ENCODE measurements at places on chromosomes 7 and 10.
A peak's percentile ranks its signal among the peaks of the same experiment; 100 is the strongest.

- no peak for DNase-seq
Observed at GRCh38 chr7:139909379-139910050, 80.5 kb downstream of the TBXAS1 start.

DNA sequence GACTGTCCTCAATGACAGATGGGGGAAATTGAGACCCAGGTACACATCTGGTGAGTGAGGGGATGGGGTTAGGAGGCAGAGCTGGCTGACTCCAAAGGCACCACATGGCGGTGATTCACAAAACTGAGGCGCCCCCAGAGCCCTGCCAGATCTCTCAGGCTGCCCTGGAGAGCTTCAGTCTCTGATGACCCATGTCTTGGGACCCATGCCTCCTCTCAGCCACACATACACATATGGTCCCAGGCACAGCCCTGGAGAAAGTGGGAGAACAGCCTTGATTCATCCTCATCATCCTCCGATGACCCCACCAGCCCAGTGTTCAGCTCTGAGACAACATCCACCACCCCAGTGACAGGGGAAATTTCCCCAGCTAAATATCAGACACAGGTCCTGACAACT is 426.0 kb downstream of the RPS24 start:
- DNase-seq: no peak

DNA sequence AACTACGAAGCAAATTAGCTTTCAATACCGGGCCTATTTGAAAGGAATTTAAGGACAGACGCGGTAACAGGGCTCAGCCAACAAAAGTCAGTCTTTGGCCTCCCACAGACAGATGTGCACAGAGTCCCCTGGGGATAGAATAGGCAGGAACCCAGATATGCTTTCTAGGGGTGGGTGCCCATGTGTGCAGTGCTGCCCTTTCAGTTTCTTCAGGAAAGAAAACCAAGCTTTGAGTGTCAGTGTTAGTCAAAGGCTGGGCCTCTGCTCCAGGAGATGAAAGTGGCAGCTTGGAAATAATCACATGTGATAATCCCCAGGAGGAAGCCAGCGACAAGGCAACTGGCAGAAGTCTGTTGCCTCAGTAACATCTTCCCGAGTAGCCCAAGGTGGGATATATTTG is 43.8 kb upstream of the CSTF2T start:
- DNase-seq: no peak

DNA sequence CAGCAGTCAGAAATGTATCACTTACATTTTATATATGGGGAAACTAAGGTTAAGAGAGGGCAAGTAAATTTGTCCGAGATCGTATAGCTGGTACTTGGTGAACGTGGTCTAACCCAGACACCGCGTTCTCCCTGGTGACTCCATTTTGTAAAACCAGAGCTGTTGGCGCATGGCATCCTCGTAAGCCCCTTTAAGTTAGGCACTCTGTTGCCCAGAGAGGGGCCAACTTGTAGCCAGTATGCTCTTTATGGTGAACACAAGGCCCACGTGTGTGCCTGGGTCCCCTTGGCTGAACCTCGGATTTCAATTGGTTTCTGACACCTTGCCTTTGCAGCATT is 39.7 kb upstream of the ZNF518A start:
- DNase-seq: no peak

DNA sequence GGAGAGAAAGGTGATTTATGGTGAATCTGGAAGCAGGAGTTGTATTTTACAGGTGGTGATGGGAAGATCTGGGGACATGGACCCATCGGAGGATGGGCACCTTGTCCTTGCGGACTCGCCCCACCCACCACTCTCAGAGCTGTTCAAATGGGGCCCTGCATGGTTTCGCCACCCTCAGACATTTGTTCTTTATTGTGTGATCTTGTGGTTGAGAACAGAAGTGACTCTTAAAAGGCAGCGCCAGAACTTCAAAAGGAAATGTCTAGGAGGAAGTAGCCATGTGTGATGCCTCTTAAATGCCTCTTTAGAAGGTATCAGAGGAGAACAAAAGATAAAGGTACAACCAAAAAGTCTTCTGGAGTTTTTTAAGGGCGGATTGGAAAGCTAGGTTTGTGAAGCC is 205.7 kb downstream of the KIAA1217 start:
- no peak for DNase-seq

GRCh38 chr7:45435131-45435530 is 139.0 kb upstream of the ADCY1 start:
- DNase-seq: no peak

DNA sequence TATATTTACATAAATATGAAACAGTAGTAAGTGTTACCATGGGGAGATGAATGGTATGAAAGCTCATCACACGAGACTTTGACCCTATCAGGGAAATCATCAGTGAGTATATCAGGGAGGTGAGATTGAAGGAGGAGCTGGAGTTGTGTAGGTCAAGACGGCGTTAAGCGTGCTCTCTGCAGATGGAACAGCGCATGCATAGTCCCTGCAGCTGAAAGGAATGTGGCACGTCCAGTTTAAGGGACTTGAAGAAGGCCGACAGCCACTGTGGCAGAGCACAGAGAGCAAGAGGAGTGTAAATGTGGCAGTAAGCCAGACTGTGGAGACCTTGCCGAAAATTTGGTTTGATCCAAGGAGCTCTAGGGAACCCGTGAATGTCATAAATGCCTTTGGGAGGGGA is 38.9 kb downstream of the POU6F2 start:
- no peak for DNase-seq

GRCh38 chr10:46560381-46560780 is 3.9 kb upstream of the GPRIN2 start:
- DNase-seq: peak; percentile 1

GRCh38 chr10:78396754-78397153 is 363.1 kb downstream of the RPS24 start:
- DNase-seq: no peak

DNA sequence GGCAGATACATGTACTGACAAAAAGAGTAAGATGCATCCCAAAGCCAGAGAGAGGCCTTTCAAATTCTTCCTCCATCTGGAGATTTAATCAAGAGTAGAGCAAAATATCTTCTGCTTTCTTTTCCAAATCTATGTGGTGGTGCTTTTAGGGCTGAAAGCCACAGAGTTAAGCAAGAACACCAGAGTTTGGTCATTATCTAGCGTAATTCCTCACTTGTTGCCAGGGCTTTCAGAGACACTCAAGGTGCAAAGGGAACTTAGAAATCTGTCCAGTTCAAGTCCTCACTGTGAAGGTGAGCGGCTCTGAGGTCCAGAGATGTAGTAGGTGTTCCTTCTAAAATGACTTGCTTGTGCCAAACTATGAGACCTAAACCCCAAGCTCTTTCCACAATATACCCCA is 10.9 kb upstream of the NFE2L3 start:
- DNase-seq: no peak

GRCh38 chr7:127819975-127820731 is 168.2 kb downstream of the SND1 start:
- DNase-seq: no peak

- DNase-seq: peak; percentile 9
Observed at GRCh38 chr10:97333601-97334369, 744 bp downstream of the FRAT2 start.

DNA sequence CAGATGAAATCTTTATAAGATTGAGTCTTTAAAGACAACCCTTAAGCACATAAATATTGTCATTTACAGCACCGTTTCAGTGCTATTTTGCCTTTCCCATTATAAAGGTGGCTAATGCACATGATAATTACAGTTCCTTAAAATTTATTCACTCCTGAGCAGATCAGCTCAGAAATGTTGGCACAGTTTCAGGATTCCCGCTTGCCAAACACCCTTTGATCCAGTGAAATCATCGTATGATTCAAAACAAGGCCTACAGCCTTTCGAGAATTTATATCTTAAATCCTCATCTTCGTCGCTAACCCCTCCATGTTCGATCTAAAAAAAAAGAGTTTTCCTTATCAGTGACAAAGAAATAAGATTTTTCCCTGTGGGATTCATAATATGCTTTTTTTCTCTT is 14.1 kb upstream of the SOSTDC1 start:
- DNase-seq: no peak

DNA sequence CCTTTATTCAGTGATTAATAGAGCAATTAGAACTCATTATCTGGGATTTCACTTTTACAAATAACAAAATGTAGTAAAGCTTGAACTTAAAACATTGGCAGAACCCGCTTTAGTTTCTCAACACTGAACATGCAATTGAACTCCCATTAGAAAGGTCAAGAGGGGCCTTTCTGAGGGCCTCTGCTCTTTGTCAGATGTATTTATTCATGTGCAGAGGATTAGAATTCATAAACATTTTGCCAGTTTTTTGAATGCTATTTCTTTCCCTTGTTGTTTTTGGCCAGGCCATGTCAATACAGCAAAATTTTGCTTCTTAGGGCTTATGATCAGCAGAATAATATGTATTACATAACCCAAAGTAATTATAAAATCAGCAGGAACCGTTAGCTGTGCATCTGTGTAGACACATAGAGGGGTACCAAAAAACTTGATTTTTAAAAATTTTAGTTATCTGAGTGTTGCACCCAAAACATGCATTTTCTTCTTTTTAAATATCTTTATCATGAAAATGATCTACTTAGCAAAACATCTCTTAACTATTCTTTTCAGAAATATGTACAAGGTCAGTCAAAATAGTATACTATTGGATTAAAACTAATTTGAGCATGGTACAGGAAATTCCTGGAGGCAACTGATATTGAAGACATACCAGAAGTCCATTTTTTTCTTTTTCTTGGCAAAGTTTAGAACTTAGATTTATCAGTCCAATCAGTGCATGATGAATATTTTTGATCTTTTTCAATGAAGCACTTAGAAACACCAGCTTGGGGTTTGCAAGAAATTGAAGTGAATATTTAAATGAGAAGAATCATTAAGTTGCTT is 177.5 kb downstream of the TWIST1 start:
- DNase-seq: no peak

- DNase-seq: no peak
Observed at GRCh38 chr7:140367528-140367927, 30.8 kb downstream of the SLC37A3 start.

DNA sequence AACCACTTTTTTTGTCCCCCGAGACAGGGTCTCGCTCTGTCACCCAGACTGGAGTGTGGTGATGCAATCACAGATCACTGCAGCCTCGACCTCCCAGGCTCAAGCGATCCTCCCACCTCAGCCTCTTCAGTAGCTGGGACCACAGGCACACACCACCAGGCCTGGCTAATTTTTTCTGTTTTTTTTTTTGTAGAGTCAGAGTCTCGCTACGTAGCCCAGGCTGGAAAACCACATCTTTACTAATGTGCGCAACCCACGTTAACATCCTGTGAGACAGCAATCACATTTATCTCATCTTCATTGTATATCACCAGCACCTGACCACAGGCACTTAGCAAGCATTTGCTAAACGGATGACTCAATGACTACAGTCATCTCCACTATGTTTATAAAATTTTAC is 77.8 kb upstream of the ATP6V0A4 start:
- peak; percentile 58 for DNase-seq

GRCh38 chr10:7826971-7827370 is 8.7 kb downstream of the TAF3 start:
- DNase-seq: no peak

DNA sequence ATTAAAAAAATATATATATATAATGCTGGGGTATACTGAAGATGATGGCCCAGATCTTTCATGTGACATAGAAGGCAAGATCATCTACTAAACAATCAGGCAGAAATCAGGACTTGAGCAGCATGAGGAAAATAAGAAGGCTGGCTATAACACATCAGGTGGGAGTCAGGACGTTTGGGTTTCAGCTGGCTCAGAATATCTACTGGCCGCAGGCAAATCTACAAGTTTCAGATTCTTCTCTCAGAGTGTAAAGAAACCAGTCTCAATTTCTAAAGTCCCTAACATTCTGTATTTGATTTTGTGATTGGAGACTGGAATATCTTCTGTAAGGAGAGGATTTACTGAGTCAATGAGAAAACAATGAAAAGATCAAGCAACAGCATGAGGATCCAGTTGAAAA is 37.7 kb upstream of the FAM3C start:
- DNase-seq: no peak

GRCh38 chr7:44143646-44144250 is 2.6 kb upstream of the MYL7 start:
- DNase-seq: no peak

DNA sequence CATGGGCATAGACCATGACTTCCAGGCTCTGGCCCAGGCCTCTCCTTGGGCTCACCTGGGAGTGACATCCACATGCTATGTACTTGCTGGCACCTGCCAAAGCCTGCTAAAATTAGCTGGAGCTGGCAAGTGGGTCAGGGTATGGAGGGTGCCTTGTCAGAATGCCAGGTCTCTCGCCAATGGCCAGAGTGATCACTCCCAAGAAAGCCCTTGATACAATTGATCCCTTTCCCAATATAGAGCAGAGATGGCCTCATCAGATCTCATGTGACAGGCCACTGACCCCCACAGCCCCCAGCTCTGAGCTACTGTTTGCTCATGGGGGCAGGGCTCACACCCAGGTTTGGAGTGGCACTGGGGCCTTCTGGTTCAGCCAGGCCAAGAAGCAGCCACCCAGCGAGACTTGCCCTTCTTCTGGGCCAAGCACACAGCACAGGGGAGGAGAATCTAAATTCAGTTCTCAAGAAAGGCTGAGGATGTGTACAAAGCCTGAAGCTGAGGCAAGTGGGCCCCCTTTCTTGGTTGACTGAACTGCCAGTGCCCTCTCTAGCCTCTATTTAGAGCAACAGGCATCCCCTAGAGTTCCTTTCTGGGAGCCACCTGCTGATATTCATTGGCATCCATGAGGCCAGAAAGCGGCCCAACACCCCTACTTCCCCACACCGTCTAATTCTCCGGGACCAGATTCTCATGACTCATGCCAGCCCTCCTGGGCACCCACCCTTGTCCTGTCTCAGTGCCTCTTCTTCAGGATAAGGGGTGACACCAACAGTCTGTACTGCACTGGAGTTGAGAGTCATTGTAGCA is 18.9 kb upstream of the MYL7 start:
- no peak for DNase-seq
